Heart left ventricle (tissue), 16 donors: ENCODE measurements at places on chromosomes 3 and 15.

DNA sequence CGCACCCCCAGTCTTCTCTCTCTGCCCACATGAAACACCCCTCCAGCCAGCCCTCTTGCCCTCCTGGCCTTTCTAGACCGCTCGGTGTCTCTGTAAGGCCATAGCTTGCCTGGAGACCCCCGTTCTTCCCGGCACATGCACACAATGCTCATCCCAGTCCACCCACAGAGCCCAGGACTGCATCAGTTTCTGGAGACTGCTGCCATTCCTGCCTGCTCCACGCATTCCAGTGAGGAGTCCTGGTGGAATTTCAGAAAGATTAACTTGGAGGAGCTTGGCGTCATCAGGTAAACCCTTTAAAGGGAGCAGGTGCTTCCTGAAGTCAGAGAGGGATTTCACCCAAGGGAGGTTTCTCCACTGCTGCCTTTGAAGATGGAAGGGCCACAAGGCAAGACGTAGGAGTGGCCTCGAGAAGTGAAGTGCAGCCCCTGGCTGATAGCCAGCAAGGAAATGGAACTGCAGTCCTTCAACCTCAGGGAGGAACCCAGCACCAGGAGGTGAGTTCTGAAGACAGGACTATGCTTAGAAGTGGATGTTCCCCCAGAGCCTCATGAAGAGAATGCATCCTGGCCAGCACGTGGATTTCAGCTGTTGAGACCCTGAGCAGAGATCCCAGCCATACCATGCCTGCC lies 19.2 kb downstream of the SLC41A3 start:
- no peak for DNase-seq

DNA sequence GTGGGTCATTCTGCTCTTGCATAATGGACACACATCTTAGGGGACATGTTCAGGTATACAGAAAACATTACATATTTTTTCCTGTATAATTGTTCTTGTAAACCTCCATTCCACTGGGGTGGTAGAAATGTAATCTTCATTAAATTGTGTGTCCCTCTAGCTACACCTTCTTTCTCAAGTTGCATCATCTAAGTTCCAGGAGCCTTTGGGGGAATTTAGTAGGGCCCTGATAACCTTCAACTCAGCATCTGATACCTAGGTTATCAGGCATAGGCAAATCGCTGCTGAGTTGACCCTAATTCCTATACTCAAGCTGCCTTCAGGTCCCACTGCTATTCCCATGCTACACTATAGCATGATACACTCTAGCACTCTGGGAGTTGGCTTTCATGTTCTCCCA lies 19.1 kb upstream of the CLASP2 start:
- DNase-seq, result no peak

DNA sequence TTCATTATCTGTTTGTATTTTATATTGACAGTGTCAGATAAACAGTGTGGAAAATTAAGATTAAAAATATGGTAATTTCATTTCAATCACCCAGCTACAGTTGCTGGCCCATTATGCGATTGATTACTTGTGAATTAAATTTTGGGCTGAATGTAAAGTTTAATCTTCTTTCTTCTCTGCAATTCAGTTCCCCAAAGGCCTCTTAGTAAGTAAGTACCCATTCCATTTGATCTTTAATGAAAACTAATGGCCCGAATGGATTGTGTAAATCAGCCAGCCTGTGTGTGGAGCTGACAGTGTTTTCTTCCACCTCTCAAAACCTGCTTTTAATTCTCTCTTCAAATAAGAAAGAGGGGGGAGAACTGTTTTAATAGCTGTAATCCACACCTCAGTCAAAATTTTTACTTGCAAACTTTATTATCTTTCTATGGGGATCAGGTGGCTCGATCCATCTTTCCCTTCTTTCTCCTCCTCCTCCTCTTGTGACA lies 307.1 kb downstream of the IL20RB start:
- no peak for DNase-seq

DNA sequence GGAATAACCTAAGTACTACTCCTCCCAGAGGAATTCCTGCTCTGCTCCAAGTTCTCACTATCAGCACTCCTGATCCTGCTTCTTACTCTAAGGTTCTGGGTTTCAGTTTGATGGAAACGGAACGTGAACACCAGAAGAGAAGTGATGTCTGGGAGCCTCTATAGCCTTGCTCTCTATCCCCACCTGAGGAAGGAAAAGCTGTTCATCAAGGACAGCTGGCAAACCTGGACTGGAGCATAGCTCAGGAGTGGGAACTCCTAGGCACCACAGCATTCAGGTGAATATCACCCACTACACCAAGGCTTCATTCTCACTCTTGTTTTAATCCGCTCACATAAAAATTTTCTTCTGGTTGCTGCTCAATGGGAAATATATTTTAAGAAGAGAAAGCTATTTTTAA lies 13.0 kb upstream of the CADPS start:
- no peak for DNase-seq

- no peak for DNase-seq
Measured at GRCh38 chr15:66826507-66826906, 124.5 kb downstream of the SMAD6 start.

- DNase-seq, result no peak
Measured at GRCh38 chr3:50380405-50381085, 21.2 kb upstream of the TMEM115 start.

- no peak for DNase-seq
Measured at GRCh38 chr3:156643729-156644389, 30.5 kb upstream of the TIPARP start.

- no peak for DNase-seq
Measured at GRCh38 chr15:100878648-100879047, 983 bp upstream of the ALDH1A3 start.

- peak; percentile 12 for DNase-seq
Measured at GRCh38 chr15:87710406-87710805, 546.1 kb downstream of the NTRK3 start.

DNA sequence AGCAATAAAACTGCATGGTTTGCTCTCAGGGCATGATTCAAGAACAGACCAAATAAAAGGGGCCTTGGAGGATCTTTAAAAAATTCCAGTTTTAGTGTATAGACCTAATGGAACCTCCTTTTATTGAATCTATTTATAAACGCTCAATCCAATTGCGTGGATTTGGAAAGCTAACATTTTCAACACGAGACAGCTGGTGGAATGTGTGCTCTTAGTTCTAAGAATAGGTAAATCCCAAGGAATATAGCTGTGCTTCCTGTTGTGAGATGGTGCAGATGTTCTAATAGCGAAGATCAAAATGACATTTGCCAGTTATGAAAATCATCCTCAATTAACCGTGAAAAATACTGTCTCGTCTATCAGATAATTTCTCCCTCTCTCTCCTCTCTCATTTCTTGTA lies 192.5 kb downstream of the ATP10A start:
- no peak for DNase-seq
